Fibroblast of the conjunctiva (primary cell): ENCODE measurements at places on chromosomes 2 and 18.

- no peak for DNase-seq
Measured at GRCh38 chr2:188047735-188048134, 243.9 kb upstream of the GULP1 start.

GRCh38 chr2:127531221-127531648, 4.2 kb upstream of the MYO7B start:
- no peak for DNase-seq

GRCh38 chr2:166758956-166759355, 129.3 kb upstream of the XIRP2 start:
- DNase-seq, result no peak

DNA sequence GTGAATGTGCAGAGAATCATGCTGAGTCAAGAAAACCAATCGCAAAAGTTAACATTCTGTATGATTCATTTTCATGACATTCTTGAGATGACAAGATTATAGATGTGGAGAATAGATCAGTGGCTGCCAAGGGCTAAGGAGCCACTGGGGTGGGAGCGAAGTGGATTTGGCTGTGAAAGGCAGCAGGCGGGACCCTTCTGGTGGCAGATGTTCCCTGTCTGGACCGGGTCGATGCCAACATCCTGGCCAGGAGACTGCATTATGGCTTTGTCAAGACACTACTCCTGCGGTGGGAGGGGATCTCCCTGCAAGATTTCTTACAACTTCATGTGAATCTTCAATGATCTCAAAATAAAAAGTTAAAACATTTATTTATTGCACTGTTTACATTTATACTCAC, 427.9 kb downstream of the GALR1 start:
- DNase-seq, result no peak

- no peak for DNase-seq
Measured at GRCh38 chr2:123530004-123530403, 495.1 kb upstream of the CNTNAP5 start.

DNA sequence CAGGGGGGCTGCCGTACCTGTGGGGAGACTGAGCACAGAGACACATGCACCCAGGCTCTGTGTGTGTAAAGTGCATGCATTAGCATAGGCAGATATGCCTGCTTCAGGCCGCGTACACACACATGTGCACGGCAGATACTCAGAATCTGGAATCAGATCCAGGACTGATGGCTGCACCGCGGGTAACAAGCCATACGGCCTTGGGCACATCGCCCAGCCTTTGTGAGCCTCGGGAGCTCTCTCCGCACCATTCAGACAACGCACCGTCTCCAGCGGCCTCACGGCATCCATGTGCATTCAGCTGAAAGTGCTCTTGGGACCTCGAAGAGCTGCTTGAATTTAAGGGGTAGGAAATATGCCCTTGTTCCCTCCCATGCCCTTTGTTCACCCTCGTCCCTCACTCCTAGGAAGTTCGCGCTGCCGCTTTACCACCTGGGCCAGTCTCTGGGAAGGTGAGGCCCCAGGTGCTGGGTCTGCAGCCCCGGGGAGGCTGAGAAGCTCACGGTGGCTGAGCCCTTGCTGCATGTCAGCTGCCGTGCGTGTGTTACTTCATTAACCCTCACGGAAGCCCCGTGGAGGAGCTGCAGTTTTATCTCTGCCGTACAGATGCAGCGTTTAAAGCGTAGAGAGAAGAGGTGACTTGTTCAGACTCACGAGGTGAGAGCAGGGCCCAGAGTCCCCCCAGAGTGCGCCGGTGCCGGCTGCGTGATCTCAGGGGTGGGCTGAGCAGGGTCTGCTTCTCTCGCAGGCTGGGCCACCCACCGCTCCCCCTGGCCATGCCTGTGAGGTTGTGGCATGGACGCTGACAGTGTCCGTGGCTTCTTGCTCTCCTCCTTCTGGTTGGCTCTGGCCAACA, 377.7 kb upstream of the MYT1L start:
- no peak for DNase-seq

- DNase-seq, result no peak
Measured at GRCh38 chr2:85663594-85664565, 4.1 kb downstream of the SFTPB start.

GRCh38 chr2:437756-438393, 150.0 kb upstream of the ALKAL2 start:
- DNase-seq, result no peak

GRCh38 chr18:45785134-45785533, 40.3 kb upstream of the SIGLEC15 start:
- DNase-seq, result no peak

DNA sequence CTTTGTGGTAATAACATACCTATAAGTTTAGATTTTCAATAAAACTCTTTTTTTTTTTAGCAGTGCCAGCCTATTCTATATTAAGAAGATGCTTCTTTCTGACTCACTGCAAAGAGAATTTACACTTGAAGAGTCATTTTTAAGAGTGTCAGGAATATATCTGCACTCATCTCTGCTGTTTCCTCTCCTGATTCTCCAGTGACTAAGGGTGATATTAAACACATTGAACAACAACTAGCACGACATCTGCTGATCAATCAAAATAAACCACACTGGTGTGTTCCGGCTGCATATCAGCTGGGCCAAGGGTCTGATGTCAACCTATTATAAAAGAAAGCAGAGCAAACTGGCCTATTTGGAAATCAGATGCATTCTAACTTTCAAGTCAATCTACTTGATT, 15.0 kb downstream of the RAB27B start:
- DNase-seq, result no peak

DNA sequence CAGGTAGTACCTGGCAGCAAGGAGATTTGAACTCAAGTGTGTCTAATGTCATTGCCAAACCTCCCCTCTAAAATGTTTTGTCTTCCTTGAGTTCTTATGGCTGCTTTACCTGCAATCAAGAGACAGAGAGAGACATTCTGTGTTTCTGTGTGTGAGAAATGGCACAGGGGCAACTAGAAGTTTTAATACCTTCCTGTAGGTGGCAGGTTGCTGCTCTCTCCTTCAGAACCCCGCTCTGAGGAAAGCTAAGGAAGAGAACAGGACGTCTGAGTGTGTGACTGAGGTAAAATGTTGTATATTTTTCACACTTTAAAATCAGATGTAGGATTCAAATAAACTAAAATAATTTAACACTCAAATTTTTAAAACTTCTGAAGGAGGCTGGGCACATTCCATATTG, 19.2 kb downstream of the DTNA start:
- no peak for DNase-seq

DNA sequence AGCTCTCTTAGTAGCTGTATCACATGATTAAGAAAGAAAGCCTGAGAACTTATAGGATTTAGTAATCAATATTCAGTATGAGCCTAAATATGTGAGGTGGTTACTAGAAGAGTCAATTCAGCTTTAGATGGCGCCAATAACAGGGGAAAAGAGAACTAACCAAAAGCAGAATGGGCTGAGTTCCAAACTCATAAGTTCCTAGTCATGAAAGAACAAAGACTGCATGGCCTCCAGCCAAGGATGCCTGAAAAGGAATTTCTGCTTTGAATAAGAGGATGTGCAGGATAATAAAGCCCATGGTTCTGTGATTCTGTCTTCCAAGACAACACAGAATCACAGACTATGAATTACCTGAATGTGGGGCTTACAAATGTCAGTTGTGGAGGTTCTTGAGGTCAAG, 196.5 kb downstream of the SATB2 start:
- peak; percentile 77 for DNase-seq

DNA sequence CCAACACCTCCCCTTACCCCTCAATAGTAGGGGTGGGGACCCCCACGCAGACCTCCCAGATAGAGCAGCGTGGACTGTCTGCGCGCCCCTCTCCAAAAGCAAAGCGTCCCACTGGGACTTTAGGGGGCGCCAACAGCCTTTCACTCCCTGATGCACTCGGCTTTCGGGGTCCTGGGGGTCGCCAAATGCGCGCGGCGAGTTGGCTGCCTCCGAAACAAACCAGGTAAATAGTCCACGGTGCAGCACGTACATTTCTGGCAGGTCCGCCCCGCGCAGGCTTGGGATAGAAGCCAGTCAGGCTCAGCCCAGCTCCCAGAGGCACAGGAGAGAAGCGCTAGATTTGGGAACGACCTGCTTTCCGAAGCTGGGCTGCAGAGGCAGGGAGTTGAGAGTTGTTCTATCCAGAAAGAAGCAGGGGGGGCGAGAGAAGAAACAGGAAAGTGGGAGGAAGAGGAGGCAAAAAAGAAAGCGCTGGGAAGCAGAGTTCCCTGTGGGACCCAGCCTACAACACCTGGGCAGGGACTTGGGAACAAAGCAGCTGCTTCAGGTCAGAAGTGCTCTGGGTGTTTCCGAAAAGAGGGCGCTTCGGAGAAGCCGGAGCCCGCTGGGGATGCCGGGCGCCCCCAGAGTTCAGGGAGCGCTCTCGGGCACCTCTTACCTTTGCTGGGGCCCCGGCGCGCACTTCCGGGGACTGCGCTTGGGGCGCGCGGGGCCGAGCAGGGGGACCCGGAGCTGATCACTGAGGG, 544 bp downstream of the EVA1A start:
- DNase-seq, result no peak

DNA sequence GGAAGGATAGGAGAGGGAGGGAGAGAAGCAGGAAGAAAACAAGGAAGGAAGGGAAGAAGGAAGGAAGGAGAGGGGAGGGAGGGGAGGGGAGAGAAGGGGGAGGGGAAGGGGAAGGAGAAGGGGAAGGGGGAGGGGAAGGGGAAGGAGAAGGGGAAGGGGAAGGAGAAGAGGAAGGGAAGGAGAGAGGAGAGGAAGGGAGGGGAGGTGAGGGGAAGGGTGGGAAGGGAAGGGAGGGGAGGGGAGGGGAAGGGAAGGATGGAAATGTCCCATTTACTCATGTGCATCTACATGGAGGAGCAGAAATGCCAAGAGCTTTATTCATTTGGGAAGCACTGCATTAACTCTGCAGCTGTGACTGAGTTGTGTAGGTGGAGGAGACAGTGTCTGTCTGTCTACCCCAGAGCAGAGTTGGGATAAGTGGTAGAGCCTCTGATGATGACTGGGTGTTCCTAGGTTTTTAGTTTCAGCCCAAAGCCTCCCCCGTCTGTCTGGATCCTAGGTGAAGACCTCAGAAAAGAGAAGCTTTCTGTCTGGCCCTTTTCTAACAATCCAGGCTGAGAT, 131.3 kb downstream of the COL6A3 start:
- no peak for DNase-seq

DNA sequence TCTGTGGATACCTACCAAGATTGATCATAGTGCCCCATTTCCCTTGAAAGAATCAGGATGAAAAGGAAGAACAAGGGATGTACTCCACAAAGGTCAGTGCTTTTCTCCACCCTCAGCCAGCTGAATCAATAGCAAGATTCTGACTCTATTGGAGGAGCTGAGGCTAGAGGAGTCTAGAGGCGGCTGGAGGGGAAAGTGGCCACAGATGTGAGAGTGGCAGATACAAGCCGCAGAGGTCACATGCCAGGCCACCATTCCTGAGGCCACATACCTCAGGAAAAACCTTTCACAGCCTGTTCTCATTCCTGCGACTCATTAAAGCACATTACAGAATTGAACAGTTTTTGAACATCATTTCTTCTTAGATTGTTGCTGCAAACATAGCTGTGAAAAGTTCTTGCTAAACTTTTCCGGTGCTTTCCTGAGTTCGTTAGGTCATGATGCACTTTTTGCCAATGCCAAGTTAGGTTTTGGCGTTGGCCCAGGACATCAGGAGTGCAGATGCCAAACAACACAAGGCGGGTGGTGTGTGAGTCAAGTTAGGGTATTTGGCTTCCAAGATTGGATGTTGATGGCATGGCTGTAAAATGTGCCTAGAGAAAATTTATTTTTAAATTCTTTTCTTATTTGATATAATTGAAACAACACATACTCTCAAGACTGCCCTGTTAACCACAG, 160.7 kb upstream of the SP5 start:
- DNase-seq, result peak; percentile 96

DNA sequence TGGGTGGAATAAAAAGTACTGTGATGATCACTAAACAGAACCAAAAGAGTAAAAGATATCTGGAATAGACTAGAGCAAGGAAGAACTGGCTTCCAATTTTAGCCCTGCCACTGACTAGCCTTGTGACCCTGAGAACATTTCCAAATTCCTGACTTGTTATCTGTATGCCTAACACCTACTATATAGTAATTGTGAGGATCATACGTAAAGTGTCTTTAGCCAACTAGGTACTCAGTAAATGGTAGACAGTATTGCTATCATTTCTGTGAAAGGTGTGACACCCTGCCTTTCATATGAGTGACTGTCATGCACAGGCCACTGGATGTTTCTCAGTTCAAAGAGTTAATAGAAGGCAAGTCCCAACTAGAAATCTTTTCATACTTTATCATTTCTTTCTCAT, 29.8 kb downstream of the CYTIP start:
- DNase-seq, result no peak

DNA sequence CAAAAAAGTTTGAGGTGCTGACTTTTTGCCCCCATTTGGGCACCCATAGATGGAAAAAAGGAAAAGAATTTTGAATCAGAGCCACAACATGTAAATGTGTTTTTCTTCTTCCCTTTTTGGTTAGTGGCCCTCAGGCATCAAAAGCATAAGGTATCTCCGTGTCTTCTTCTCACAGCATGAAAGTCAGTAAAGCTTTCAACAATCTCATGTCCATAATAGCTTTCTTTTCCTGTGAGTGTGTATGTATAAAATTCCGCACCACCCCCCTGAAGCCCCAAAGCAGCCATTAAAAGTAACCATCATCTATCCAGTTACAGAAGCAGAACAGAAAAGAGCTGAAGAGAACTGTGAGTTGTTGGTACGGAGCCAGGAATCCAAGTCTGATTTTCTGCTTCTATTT, 1539.7 kb upstream of the ACVR2A start:
- DNase-seq, result no peak

DNA sequence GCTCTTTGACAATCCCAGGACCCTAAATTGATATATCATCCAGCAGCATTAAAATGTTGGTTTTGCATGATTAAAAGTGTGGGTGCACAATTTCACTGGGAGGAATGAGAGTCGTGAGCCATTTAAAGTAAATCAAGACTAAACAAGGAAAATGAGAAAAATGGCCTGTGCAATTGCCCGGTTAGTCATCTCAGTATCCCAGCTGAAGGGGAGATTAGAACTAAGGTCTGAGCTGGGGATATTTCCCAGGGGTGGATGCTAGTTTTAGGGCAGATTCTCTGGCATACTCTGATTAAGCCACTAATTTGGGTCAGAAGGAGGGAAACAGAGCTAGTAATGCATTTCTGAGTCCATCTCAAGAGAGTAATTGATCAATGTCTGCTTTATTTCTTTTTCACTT, 177.2 kb downstream of the EN1 start:
- no peak for DNase-seq

DNA sequence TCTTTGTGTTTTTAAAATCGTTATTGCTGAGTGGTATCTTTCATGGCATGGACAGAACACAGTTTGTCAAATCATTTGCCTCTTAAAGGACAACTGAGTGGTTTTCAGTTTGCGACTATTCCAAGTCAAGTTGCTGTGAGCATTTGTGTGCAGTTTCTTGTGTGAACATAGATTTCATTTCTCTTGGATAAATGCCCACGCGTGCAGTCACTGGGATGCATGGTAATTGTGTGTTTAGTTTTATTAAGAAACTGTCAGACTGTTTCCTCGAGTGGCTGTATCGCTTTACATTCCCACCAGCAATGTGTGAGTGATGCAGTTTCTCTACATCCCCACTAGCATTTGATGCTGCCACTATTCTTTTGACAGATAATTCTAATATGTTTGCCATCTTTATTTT, 154.0 kb upstream of the ARL4C start:
- no peak for DNase-seq

- no peak for DNase-seq
Measured at GRCh38 chr2:104831742-104832141, 22.2 kb upstream of the POU3F3 start.
